ENCODE measurements at places on chromosomes 7 and 10.

DNA sequence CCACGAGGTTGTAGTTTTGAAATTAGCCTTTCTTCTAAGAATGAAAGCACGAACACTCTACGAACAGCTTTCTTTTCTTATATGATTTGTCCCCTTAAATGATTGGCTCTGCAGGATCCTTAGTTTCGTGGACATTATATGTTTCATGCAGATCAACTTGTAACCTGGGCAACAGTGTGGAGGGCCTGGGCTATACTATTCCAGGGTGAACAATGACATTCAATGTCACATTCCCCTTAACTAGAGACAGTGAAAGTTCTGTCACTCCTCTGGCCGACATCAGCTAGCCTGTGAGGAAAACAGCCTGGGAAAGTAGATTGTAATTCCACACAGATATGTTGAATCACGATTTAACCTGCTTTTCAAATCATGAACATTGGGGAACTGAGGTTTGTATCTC, 23.4 kb downstream of the TAS2R16 start:
- no peak for DNase-seq

- no peak for DNase-seq
These were observed 25.0 kb downstream of the ZNF365 start for GRCh38 chr10:62399211-62399610.

- DNase-seq, result no peak
These were observed 43.2 kb upstream of the STEAP1B start for GRCh38 chr7:22543169-22543568.

DNA sequence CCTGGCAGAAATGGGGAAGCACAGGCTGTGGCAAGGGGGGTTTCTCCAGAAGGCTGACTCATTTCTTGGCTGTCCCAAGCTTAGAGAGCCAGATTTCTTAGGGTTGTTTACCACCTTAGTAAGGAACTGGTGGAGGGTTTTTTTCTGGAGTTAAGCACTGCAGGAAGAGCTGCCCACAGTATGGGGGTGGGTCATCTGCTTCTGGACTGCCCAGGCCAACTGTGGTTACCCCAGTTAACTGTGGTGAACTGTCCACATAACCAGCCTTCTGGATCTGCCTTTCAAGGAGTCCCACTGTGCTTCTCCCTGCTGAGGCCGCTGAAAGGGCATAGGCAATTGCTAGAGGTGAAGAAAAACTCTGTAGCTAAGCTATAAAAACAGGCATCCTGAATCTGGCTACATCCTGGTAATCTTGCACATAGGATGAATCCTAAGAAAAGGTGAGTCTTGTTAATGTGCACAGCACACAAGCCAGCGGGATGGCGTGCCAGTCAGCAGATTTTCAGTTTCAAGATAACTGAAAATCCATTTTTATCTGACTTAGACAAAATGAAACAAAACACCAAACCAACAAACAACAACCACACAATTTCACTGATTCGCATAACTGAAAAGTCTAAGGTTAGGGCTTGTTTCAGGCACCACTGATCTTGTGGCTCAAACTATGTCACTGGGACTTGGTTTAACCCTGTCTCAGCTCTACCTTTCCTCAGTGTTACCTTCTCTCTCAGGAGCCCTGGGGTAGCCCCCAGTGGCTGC, 21.6 kb upstream of the TSPAN33 start:
- DNase-seq, result no peak

GRCh38 chr7:32462977-32463376, 27.2 kb downstream of the LSM5 start:
- DNase-seq, result no peak
